A673 (cell line): ENCODE measurements at places on chromosomes 2 and 18.

DNA sequence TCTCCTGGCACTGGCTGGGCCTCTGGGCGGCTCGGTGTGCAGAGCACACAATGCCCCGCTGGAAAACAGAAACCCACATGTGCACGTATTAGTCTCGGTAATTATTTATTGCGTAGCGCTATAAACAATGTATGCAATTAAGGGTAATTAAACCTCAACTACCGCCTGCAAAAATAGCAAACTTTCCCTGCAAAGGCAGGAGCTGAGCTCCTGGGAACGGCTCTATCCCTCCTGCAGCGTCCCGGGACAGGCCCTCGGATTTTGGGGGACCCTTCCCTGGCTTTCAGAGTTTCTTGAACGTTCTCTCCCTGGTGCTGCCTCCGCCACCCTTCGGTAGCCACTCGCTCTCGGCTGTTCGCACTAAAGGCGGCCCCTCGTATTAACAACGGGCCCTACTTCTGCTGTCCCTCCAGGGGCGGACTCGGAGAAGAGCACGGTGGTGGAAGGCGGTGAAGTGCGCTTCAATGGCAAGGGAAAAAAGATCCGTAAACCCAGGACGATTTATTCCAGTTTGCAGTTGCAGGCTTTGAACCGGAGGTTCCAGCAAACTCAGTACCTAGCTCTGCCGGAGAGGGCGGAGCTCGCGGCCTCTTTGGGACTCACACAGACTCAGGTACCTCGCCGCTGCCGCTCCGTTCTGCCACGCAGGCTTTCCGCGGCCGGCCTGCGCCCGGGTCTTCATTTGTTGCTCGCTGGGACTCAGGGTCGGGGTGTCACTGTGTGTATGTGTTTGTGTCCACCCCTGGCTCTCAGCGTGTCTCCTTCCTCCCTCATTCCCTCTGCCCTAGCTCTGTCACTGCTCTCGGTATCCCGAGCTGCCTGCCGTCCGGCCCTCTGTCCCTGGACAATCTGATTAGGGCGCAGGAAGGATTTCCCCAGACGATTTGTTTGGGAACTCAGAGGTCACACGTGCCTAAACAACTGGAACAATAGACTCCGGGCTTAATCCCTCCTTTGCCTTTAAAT, 1.2 kb downstream of the DLX1 start:
- DNase-seq = peak; percentile 78

GRCh38 chr2:14927021-14927564, 294.6 kb downstream of the LRATD1 start:
- DNase-seq = no peak

DNA sequence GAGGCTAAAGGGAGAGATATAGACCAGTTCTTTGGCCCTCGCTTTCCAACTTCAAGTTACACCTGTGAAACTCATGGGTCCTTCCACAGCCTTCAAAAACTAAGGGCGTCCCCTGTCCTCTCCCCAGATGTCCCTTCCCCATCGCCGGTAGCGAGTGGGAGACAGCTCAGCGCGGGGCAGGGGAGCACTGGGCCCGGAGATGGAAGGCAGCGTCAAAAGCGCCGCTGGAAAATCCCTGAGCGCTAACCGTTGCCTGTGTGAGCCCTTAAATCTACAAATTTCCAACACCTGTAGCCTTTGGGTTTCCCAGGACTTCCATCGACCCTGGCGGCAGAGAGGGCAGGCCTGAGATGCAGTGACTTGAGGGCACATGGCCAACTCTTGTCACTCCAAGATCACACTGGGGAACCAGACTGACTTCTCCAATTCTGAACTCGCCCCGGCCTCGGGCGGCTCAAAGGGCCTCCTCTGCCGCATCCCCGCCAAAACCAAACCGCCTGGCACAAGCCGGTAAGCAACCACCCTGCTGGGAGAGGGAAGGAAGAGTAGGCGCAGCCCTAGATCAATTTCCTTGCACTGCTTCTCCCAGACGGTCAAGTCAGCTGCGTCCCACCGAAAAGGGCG, 879 bp upstream of the EPAS1 start:
- DNase-seq = peak; percentile 8

GRCh38 chr18:40109252-40110049, 1845.6 kb upstream of the PIK3C3 start:
- no peak for DNase-seq

DNA sequence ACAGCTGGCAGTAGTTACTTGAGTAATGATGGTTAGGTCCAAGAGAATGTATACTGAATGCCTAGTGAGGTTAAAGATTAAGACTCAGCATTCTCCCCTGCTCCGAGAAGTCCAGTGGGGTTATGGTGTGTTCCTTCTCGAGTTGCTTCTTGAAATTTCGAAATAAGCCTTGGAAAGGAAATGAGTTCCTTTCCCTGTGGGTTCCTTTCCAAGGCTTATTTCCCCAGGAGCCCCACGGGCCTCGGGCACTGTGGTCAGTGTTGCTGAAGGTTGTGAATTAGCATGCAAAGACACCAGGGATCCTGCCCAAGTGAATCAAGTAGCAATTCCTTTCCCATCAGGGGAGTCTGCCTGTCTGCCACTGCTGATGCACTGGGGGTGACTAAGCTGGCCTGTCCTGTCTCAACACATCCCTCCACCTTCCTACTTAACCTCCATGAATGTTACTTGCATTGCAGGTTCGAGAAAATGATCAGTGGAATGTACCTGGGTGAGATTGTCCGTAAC, 53.6 kb downstream of the HK2 start:
- no peak for DNase-seq

DNA sequence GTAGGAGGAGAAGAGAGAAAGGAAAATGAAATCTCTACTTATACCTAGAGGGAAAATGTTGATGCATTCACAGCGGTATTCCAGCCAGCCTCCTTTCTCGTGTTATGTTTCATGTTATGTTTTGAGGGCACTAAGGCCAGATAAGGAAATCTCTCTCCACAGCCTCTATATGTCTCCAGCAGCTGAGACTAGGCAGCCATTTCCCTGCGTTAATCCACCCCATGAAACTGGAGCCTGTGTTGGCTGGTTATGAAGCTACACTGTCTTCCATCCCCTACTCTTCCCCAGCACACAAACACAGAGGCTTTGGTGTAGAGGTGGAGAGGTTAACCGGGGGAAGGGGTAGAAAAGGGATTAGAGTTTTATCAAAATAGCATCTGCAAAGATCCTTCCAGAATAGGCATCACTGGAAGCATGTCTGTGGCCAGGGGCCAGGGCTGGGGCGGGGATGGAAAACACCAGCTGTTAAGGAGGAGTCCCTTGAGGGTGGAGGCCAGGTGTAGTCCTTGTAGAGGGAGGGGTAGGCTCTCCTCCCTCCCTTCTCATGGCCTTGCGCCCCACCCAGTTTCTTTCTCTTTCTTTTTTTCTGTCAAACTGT, 100.9 kb upstream of the TNP1 start:
- DNase-seq = no peak

GRCh38 chr2:56018267-56018666, 94.7 kb upstream of the EFEMP1 start:
- no peak for DNase-seq

DNA sequence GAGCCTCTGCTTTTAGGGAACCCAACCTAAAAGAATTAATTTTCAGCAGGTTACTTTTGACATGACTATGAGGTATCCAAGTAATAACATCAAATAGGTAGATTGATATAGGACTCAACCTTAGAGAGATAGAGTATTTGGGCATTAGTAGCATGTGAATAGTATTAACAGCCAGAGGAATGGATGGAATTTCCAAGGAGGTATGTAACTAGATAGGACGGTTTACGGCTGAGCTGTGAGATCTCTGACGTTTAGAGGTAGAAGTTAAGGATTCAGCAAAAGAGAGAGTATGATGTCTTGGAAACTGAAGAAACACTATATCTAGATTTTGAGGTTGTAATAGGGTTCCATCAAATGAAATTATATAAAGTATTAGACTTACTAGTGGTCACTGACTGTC, 70.3 kb downstream of the HNMT start:
- DNase-seq = no peak
